ENCODE measurements at places on chromosomes 4 and X. TPM values are rescaled to one million over a fixed set of nuclear protein-coding genes. Genes with fewer than 3 reads are reported as not detected.

GRCh38 chr4:78720994-78721677, 55.0 kb upstream of the BMP2K start:
- H3K4me3 ChIP-seq, result no peak overlapping the region
- H3K4me1 ChIP-seq, result peaks cover 27% of the 10 kb centered on the region
- DNase-seq, result no peak
- H3K27ac ChIP-seq, result peak overlapping the region; percentile 27
- H3K36me3 ChIP-seq, result no peaks in the 10 kb centered on the region
- H3K27me3 ChIP-seq, result no peaks in the 10 kb centered on the region

ZNF185 gene
- 17.9 TPM for total RNA-seq

ARHGAP6 gene
- 16.7 TPM for total RNA-seq

UGT8 gene
- 1.2 TPM for total RNA-seq

PKD2 gene
- total RNA-seq, result 21.4 TPM

- no peaks in the 10 kb centered on the region for H3K27me3 ChIP-seq
- no peak for DNase-seq
- H3K4me3 ChIP-seq, result no peak overlapping the region
Measured at GRCh38 chrX:146863566-146863965, 49.0 kb upstream of the CXorf51A start.

- no peaks in the 10 kb centered on the region for H3K27me3 ChIP-seq
- DNase-seq, result no peak
- no peak overlapping the region for H3K4me3 ChIP-seq
- no peaks in the 10 kb centered on the region for H3K36me3 ChIP-seq
- peaks cover 4% of the 10 kb centered on the region for H3K4me1 ChIP-seq
Measured at GRCh38 chrX:133606990-133607389, 191.7 kb upstream of the GPC4 start.
